Hematopoietic multipotent progenitor cell treated with erythropoietin and hydrocortisone succinate and interleukin-3 and kit ligand, for 4 days (in vitro differentiated cells): ENCODE measurements at places on chromosomes 1 and 21.
A peak's percentile ranks its signal among the peaks of the same experiment; 100 is the strongest.

GRCh38 chr1:37068897-37069296 lies 34.6 kb upstream of the GRIK3 start:
- no peak for DNase-seq

DNA sequence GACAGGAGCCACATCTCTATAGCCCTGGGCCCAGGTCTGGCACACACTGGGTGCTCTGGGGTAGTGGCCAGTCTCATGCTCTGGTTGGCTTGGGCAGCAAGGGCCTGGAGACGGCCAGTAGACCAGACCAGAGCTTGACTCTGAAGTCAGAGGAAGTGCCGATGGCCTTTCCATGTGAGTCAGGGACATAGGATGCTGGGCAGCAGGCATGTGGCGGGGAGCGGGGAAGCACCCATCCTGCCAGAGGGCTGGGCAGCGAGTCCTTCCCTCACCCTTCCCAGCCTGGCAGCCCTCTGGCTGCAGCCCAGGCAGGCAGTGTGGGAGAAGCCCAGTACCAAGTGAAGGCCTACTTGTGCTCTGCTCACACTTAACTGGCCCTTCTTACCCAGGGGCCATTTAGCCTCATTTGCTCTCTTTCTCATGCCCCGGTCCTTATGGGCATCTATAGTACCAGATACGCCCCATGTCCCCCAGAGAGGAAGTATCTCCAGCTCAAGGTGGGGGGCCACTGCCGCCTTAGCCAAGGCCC lies 3.3 kb downstream of the GPR153 start:
- no peak for DNase-seq

DNA sequence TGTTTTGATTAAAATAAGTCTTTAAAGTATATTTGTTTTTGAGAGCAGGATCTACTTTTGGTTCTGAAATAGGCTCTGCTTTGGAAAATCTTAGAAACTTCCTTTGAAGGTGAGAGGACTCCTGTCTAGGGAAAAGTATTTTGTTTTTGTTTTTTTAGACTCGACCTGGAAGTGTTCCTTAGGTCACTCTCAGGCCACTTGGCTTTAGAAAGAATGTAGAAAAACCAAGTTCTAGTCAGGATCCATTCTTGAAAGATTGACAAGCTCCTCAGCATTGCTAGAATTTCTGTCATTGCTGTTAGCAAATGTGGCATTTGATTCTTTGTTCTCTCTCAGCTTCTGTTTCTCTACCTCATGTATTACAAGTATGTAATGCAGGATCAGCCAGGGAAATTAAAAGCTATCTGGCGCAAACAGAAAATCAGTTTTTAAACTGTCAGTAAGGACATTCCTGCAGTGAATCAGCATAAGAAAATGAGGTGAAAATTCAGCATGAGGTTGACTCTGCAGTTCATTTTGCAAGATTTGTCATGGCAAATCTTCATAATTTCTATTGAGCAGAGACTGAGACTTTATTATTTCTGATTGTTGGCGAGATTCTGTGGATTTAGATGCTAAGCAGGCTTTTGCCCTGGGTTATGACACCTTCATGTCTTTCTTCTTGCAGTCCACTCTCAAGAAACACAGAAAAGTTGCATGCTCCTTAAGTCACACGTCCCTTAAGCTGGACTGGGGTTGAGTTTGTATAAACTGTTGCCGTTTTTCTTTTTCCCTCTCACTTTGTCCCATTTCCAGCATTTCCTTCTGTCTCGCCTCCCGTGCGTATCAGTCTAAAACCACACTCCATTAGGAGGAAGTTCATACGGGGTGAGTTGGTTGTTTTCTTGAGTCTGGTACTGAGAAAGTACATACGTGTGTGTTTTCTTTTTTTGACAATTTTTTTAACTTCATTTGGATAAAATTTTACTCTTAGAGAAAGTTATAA lies 12.6 kb downstream of the NTPCR start:
- peak; percentile 76 for DNase-seq

GRCh38 chr1:164922585-164922984 lies 363.6 kb downstream of the PBX1 start:
- no peak for DNase-seq

- peak; percentile 16 for DNase-seq
These were observed 17.8 kb downstream of the COL24A1 start for GRCh38 chr1:86138746-86139145.

- DNase-seq = peak; percentile 28
These were observed 20.4 kb downstream of the TEX35 start for GRCh38 chr1:178533121-178533946.

- no peak for DNase-seq
These were observed 38.4 kb downstream of the NRIP1 start for GRCh38 chr21:15026370-15026769.

GRCh38 chr1:228207381-228207810 lies 448 bp upstream of the OBSCN start:
- DNase-seq = no peak

GRCh38 chr1:155187456-155187891 lies 13.8 kb downstream of the TRIM46 start:
- DNase-seq = no peak

DNA sequence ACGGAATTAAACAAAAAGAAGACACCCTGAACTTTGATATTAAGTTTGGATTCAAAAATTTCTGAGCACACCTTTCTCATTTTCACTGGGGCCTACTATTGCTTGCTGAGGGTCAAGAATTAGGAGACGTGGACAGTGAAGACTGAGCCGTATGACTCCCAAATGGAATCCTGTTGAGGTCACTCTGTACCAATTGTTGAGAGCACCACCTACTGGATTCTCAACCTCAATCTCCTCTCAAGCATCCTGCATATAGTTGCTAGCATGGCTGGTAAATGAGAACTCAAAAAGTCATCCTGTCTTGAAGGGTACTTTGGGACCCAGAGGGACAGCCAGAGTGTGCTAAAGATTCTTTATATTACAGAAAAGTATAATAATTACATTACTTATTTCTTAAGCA lies 20.2 kb upstream of the MTR start:
- DNase-seq = no peak

DNA sequence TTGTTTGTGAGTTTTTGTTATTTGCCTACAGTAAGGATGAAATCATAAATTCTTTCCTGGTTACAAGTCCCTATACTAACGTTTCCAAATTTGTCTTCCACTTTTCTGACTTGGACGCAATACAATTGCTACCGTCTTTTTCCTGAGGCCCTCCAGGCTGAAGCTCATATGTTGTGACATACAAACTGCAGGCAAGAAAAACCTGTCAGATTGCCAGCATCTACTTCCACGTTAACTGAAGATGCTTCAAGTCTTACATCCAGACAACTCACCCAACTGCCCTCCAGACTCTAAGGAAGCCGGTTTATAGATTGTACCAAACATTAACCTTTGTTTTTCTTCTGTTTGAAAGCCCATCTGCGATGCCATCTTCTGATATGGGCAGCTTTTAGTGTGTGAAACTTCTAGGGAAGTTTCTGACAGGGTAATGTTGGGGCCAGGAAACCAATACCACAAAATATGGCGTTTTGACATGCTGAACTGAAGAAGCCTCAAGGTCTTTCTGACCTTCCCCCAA lies 21.4 kb upstream of the RNF11 start:
- DNase-seq = peak; percentile 60

- peak; percentile 67 for DNase-seq
These were observed 1.6 kb upstream of the SH3BGRL3 start for GRCh38 chr1:26278303-26278702.

- DNase-seq = no peak
These were observed 22.5 kb upstream of the DPYD start for GRCh38 chr1:97943354-97943753.

GRCh38 chr1:153922076-153922971 lies 448 bp downstream of the GATAD2B start:
- DNase-seq = peak; percentile 84

DNA sequence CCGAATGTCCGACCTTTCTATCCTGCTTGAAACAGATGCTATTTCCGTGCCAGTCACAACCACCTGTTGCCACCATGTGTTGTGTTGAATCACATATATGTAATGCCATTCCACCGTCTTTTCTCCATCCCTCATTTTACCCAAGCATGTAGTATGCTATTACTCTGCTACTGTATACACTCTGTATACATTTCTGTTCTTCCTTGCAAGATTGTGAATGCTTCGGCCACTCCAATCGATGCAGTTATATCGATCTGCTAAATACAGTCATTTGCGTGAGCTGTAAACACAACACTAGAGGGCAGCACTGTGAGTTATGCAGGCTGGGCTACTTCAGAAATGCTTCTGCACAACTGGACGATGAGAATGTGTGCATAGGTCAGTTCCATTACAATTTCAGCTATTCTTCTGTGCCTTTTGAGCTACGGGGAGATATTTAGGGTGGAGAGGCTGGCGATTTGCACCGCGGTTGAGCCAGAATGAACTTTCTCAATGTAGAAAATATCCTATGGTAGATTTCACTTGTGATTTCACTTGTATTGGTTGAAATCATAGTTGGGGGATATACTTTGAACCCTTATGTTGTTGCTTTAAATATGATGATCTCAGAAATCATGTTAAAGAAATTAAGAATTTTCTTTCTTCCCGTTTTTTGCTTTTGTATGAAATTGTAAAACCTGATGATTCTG lies 289.8 kb downstream of the NTNG1 start:
- peak; percentile 74 for DNase-seq

GRCh38 chr1:100023482-100023881 lies 53.7 kb downstream of the SLC35A3 start:
- no peak for DNase-seq

GRCh38 chr1:198674009-198674408 lies 35.2 kb downstream of the PTPRC start:
- DNase-seq = no peak

DNA sequence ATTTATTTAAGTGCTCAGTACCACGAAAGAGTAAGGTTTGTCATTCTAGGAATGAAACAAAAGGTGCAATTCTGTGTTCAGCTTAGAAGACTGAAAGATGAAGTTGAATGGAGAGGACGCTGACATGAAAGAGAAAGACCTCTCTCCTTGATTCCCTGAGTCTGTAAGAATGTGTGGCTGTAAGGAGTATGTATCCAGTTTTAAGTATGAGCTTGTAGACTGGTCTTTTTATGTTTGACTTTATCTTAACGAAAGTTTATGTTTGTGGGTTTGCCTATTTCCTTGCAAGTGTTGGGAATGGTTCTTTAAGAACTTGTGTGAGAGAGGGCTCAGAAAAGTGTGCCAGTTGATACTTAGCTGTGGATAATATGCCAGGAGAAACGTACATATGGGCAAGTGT lies 1.4 kb downstream of the CHD1L start:
- no peak for DNase-seq

DNA sequence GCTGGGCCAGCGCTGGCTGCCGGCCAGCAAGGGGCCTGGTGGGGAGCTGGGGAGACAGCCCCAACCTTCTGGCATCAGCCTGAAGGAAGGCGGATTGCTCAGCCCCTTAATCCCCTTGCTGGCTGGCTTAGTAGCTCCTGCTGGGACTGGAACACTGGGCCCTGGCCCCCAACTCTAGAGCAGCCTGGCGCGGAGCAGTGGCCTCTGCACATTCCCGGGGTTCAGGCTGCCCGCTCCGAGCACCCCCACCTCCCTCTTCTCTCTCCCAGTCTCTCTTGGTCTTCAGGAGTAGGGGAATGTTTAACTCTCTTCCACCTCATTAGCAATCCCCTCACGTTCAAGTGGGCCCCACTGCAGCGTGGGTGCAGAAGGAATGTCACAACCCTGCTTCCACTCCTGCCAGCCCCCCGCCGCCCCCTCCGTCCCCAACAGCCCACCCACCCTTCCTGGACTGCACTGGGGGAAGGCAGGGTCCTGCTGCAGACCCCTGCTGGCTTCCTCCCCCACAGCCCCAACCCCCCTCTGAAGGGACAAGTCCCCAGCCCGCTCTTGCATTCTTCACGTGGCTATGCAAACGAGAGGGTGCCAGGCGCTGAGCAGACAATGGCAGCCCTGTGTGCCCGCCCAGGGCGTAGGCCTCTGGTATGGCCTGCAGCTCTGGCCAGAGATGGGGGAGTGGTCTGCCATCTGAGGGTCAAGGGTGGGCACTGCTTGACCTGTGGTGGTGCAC lies 980 bp upstream of the CLDN19 start:
- no peak for DNase-seq

DNA sequence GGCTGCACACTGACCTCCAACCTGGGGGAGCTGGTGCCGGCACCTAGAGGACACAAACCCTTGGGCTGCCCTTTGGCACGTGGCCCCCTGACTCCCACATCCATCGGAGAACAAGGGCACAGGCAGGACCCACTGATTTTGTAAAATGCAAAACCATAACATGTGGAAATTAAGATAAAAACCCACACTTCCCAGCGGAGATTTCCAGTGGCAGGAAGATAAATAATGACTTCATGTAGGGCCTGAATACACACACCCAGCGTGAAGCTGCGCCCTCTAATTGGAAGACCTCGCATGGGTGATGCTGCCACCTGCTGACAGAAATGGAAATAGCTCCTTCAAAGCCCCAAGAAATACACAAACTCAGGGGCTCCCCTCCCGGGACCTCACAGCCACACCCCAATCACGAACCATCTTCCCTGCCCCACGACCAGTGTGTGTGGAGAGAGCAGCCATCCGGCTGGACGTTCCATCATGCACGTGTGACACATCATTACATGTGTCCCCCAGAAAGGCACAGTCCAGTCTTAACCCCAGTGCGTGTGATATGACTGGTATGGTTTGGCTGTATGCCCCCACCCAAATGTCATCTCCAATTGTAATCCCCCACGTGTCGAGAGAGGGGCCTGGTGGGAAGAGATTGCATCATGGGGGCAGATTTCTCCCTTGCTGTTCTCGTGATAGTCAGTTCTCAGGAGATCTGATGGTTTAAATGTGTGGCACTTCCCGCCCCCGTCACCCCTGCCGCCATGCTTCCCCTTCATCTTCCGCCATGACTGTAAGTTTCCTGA lies 5.7 kb upstream of the TPRG1L start:
- DNase-seq = peak; percentile 92

DNA sequence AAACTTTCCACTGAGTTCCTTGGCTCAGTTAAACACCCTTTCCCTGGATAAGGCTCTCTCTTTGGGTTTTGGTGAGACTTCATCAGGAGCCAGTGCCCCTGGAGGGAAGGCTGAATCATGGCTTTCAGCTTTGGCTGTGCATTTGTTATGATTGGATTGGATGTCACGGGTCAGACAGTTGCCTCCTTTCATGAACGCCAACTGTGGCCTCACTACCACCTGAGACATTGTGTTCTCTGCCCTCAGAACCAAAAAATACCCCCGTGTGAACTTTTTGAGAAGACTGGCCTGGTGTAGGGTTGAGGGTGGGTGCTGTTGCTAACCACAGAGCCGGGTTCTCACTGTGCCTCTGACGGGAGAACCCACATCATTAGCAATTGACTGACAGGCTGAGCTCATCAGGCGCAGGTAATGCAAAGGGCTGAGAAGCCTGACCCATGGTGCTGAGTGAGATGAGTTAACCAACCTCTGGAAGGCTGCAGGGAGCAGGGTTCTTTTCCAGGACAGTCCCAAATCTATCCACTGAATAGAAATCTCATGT lies 65.6 kb downstream of the HHAT start:
- DNase-seq = no peak

- DNase-seq = no peak
These were observed 200.2 kb downstream of the SDCCAG8 start for GRCh38 chr1:243455760-243456651.

GRCh38 chr21:15943009-15943666 lies 213.4 kb downstream of the USP25 start:
- no peak for DNase-seq

- DNase-seq = no peak
These were observed 1176.1 kb downstream of the PLA2G4A start for GRCh38 chr1:188004849-188005248.

GRCh38 chr1:93427656-93428055 lies 20.3 kb upstream of the FNBP1L start:
- DNase-seq = no peak
